ENCODE measurements at places on chromosomes 3 and 15.

- DNase-seq = no peak
Observed at GRCh38 chr3:189305412-189305811, 133.6 kb downstream of the TPRG1 start.

- no peak for DNase-seq
Observed at GRCh38 chr3:195762611-195763010, 41.8 kb downstream of the MUC20 start.

DNA sequence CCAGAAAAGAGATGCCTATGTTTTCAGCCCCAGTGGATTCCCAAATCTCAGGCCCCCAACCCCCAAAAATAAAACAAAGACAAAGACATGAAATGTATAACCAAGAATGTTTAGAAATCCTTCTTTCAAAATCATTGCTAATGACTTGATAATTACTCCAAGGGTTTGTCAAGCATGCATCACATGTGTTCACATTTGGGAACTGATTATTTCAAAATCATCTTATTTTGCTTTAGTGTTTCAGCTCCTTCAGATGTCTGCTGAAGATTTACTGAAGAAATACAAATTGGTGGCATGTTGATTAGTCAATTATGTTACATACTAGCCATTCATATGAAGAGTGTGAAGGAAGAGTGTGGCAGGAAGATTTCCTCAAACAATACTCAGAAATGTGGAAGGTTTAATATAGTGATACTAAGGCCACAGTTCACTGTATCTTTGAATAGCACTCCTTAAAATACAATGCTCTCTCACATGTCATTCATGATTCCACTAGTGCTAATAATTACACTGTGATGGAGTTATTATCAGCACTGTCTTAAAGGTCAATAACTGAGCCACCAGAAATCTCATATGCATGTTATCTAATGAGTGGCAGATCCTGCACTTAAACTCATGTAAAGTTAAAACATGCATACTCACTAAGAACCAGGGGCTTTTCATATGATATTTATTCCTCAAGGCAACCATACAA is 134.5 kb upstream of the TGFBR2 start:
- DNase-seq = no peak

DNA sequence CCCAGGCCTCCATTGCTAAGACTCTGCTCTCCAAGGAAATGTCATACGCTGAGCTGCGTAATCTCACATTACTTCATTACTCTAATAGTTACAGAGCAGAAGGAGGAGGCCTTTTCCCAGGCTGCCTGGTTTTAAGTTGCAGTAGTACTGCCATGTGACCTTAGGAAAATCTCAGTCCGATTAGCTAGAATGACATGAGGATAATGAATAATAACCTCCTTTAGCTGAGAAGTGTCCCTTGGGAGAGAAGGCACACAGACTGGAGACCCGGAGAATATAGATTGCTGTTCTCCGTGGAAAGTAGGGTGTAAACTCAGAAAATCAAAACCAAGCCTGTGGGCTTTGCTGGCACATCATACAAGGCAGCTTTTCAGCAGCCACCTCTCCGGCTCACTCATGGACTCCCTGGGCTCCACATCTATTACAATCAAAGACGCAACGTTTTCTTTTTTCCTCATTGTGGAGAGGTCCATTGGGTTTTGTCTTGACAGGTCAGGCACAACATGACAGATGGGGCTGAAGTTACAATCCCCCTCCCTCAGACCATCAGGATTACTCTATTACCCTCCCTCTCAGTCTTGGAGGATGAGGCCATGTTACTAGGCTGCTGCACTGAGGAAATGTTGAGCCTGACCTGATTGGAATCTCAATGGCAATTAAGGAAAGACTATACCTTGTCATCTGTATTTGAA is 134.8 kb upstream of the MB21D2 start:
- no peak for DNase-seq

- DNase-seq = no peak
Observed at GRCh38 chr3:111590143-111590491, 5.0 kb downstream of the ZBED2 start.

DNA sequence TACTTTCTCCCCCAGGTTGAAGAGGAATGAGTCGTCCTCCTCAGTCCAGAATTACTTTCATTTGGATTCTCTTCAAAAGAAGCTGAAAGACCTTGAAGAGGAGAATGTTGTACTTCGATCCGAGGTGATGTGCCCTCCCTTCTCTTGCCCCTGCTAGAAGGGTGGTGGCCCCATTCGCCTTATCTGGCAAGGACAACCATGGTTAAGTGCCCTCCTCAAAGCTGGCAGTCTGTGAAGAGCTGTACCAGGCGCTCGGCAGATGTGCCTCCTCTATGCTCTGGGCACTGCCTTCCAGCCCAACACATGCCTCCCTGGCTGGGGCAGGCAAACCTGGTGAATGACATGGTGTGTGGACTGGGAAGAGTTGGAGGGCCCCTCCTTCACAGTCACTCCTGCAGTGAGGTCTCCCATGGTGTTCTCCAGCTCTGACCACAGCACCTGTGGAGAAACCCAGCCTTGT is 77.0 kb downstream of the CCK start:
- DNase-seq = no peak

DNA sequence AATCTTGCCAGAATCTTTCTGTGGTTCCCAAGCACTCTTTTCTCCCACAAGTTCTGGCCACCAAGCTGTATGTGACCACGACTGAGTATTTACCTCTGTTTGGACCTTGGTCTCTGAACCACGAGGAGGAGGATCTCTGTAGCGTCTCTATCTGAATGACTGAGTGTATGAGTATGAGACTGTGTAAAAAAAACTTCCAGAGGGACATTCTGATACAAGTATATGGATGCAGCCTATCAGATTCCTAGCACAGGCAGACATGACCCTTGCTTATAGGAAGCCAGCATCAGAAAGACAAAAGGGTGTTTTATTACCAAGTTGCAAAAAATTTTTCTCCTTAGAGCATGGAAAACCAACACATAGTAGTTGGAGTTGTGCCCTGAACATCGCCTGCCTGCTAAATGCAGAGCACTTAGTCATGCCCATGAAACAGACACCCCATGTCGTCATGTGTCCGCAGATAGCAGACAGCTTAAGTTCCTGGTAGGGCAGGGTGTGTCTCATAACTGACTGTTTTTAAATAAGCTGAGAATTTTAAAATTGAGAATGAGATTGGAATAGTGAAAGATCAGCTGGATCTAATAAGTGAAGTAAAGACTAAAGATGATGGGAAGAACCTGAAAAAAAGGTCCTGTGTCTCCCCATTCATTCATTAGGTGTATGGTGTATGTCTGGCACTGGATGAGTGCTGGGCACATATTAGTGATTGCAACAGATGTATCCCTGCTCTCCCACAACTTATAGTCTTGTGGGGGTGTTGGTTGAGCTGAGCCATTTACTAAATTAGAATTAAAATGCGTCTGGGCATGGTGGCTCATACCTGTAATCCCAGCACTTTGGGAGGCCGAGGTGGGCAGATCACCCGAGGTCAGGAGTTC is 30.9 kb downstream of the DAG1 start:
- DNase-seq = no peak

- DNase-seq = peak; percentile 84
Observed at GRCh38 chr3:116815831-116816588, 106.4 kb downstream of the TUSC7 start.

Measured in urinary bladder (tissue), 4 donors.